ENCODE measurements at places on chromosomes 12 and 14. TPM values are rescaled to one million over a fixed set of nuclear protein-coding genes. Genes with fewer than 3 reads are reported as not detected.

Gene CLMN
- 5.7 TPM for total RNA-seq

Gene OR6C70
- not detected for total RNA-seq

Gene TEX22
- 0.36 TPM for total RNA-seq

Gene OR6J1
- not detected for total RNA-seq

Gene OR4E2
- total RNA-seq: not detected

Gene KERA
- not detected for total RNA-seq

Gene SDSL
- 7.6 TPM for total RNA-seq

Gene OR5AU1
- under 0.01 TPM for total RNA-seq

Gene AQP6
- not detected for total RNA-seq

Gene TTC9
- total RNA-seq: under 0.01 TPM

Gene RTN1
- under 0.01 TPM for total RNA-seq

Gene OVCH1
- under 0.01 TPM for total RNA-seq

Gene CD163L1
- not detected for total RNA-seq

Gene VSIG10
- total RNA-seq: 27.6 TPM

Gene ACOT6
- total RNA-seq: not detected

Gene ARG2
- 21.1 TPM for total RNA-seq

Gene CLEC6A
- not detected for total RNA-seq

Gene IQSEC3
- total RNA-seq: under 0.01 TPM

Gene SLC2A14
- not detected for total RNA-seq

Gene KLHL33
- 0.34 TPM for total RNA-seq

Gene SLC6A12
- total RNA-seq: 2.2 TPM

Gene MYG1
- total RNA-seq: 50.0 TPM

Gene HAL
- under 0.01 TPM for total RNA-seq

Gene BTBD7
- total RNA-seq: 24.7 TPM
